ENCODE measurements at places on chromosomes 4 and X. TPM values are rescaled to one million over a fixed set of nuclear protein-coding genes. Genes with fewer than 3 reads are reported as not detected.

DNA sequence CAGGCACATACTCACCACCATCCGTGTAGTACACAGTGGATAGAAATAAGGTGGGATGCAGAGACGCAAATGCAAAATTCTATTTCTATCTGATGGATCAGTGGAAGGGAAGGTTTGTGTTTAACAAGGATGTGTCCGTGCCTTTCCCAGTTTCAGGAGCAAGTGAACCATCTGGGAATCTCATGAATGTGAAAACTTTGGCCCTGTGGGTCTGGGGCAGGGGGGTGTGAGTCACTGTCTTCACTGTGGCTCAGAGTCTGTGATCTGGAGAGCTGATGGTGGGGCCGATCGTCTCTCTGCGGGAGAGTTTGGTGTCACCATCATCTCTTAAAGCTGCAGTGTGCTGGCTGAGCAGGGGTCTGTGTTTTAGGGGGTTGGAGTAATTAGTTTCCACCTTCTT lies 179.3 kb upstream of the STS start:
- no peak for DNase-seq

DNA sequence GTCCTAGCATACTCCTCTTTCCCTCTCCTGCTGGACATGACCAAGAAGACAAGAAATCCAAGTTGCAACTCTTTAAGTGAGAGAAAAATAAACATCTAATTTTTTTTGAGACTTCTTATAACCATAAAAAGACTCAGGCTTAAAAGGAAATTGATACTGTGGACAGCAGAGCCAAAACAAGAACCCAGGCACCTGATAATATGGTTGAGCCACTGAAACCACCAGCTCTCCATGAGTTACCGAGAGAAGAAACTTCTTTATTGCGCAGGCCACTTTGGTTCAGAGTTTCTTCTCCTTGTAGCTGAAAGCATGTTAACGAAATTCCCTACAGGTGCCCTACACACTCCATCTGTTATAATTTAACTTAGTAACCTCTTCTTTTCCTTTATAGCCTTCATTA lies 11.3 kb upstream of the SPCS3 start:
- no peak for DNase-seq

DNA sequence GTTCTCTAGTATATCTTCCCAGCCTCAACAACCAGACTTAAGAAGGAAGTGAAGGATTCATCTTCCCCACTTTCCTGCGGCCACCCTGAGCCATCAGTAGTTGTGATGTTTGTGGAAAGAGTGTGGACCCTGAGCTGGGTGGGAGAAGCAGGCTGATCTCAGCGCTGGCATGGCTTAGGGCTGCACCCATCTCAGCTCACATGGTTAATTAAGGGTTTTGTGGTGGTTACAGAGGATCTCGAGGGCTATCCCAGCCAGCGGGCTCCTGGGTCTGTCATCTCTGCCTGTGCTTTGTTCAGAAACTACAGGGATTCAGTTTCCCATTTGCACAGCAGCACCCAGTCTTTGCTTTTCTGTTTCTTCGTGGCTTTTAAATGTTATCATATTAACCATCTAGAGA lies 163.4 kb downstream of the PTTG2 start:
- DNase-seq = no peak

DNA sequence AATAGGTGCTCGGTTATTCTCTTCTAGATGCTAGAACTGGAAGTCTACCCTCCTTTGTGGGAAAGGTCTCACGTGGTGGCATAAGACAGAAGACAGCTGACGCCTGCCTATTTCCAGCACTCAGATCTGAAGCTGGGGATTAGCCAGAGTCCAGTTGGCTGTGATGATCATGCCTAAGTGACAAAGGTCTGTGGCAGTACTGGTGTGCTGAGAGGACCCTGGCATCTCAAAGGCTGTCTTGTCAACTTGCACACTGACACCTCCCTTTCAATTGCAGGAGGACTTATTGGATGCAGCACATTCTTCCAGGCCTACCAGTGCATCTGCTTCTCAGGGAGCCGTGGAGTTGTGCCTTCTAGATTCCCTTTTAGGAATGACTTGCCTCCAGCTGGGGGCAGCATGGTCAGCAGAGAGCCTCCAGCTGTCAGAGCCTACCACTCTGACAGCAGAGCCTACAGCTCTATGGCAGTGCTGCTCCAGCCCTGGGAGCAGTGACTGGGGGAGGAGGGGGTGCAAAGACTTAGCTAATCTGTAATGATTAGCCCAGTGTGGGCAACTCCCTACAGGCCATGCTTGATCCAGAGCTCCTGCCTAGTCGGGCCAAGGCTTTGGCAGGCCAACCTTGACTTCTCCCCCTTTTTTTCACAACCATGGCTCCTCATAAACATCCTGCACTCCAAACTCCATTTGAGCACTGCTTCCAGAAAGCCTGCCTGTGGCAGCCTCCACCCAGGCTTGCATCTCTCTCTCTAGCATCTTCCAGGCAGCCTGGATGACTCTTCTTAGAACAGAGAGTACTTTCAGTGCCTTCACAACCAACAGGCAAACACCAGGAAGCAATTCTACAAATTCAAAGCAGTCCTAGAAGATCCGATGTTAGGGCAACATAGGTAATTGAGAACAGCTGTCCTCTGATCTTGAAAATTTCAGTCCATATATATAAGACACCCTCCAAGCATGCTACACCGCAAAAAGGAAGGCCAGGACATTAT lies 13.8 kb upstream of the FGFBP2 start:
- no peak for DNase-seq

DNA sequence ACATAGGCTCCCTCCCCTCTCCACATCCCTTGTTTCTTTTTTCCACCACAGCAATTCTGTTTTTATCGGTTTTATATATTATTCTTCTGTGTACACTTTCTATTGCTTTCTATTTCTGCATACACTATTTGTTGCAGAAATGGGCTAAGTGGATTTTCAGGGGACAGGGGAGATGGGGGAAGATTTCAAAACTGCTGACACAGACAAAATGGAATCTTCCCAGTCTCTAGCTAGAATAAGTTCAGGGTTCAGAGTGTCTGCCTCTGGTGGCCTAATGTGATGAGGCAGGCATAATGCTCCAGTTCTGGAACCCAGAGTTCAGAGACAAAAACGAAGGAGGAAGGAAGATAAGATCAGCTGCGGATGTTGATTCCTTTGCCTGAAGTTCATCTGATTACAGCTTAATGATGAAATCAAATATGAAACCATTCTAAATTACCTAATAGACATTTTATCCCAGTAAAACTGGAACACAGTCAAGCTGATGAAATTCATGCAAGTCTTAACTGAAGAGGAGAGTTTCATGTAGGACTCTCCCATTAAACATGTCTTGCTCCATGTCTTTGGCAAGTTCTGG lies 447.1 kb downstream of the AFF2 start:
- DNase-seq = no peak

GRCh38 chr4:143700416-143701352 lies at the start of gene FREM3:
TSS of gene FREM3 (minus strand) at chr4:143700675. CDS start at chr4:143700675, 0 bp downstream.
- no peak for DNase-seq

- DNase-seq = no peak
Observed at GRCh38 chrX:150036181-150036580, 97.9 kb upstream of the EOLA2 start.

- DNase-seq = no peak
Observed at GRCh38 chr4:39714166-39714565, 16.2 kb downstream of the UBE2K start.

The HHIP gene
- polyA plus RNA-seq = 3.9 TPM

All from forelimb muscle (tissue), 1 donor.